ENCODE measurements at places on chromosomes 12 and 14. TPM values are rescaled to one million over a fixed set of nuclear protein-coding genes. Genes with fewer than 3 reads are reported as not detected.

GRCh38 chr12:84756961-84757360, 155.6 kb downstream of the SLC6A15 start:
- DNase-seq: no peak
- no peak overlapping the region for H3K27ac ChIP-seq
- H3K27me3 ChIP-seq: no peaks in the 10 kb centered on the region
- no peaks in the 10 kb centered on the region for H3K36me3 ChIP-seq
- peaks cover 8% of the 10 kb centered on the region for H3K4me1 ChIP-seq
- no peak overlapping the region for H3K4me3 ChIP-seq

- DNase-seq: no peak
- H3K36me3 ChIP-seq: no peaks in the 10 kb centered on the region
- peaks cover 33% of the 10 kb centered on the region for H3K4me1 ChIP-seq
- H3K27me3 ChIP-seq: no peaks in the 10 kb centered on the region
- no peak overlapping the region for H3K4me3 ChIP-seq
These were observed 49.5 kb upstream of the ATXN7L3B start for GRCh38 chr12:74488134-74488533.

GRCh38 chr12:6180268-6181051, 19.7 kb upstream of the CD9 start:
- DNase-seq: no peak
- no peaks in the 10 kb centered on the region for H3K4me1 ChIP-seq
- H3K36me3 ChIP-seq: no peaks in the 10 kb centered on the region
- no peak overlapping the region for H3K4me3 ChIP-seq
- no peak overlapping the region for H3K27ac ChIP-seq

- peaks cover 16% of the 10 kb centered on the region for H3K27me3 ChIP-seq
- no peak overlapping the region for H3K27ac ChIP-seq
- H3K4me3 ChIP-seq: no peak overlapping the region
- DNase-seq: peak; percentile 60
- no peaks in the 10 kb centered on the region for H3K4me1 ChIP-seq
These were observed 15.3 kb downstream of the SPIC start for GRCh38 chr12:101490286-101490920.

DNA sequence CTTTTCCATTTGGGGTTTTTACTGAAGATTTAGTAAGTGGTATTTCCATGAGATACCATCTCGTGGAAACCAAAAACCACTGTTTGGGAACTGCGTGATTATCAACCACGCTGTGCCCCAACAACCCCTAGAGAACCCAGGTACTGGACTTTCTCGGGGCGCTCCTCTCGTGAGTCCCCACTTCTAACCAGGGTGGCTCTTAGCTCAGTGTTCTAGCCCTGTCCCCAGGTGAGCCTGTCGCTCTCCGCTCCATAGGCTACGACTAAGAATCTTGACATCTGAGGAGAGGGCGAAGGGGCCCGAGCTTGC, 686 bp downstream of the MCRS1 start:
- H3K4me3 ChIP-seq: peak overlapping the region; percentile 96
- peak overlapping the region; percentile 94 for H3K27ac ChIP-seq
- DNase-seq: no peak
- peaks cover 17% of the 10 kb centered on the region for H3K4me1 ChIP-seq
- no peaks in the 10 kb centered on the region for H3K27me3 ChIP-seq

- no peak for DNase-seq
- H3K27ac ChIP-seq: no peak overlapping the region
- H3K4me1 ChIP-seq: no peaks in the 10 kb centered on the region
- H3K36me3 ChIP-seq: no peaks in the 10 kb centered on the region
These were observed 5.1 kb downstream of the PSMB11 start for GRCh38 chr14:23047034-23047634.

Gene FGD4
- 37.4 TPM for total RNA-seq

Gene MAP1LC3B2
- total RNA-seq: 0.91 TPM

GRCh38 chr12:105319691-105320209, 10.7 kb upstream of the C12orf75 start:
- H3K36me3 ChIP-seq: peaks cover 18% of the 10 kb centered on the region
- H3K27me3 ChIP-seq: no peaks in the 10 kb centered on the region
- peak overlapping the region; percentile 86 for H3K27ac ChIP-seq

Gene RIPK3
- 12.6 TPM for total RNA-seq

- H3K4me1 ChIP-seq: peaks cover 7% of the 10 kb centered on the region
- H3K36me3 ChIP-seq: no peaks in the 10 kb centered on the region
- no peaks in the 10 kb centered on the region for H3K27me3 ChIP-seq
- H3K27ac ChIP-seq: no peak overlapping the region
These were observed 22.8 kb upstream of the OASL start for GRCh38 chr12:121061831-121062230.

DNA sequence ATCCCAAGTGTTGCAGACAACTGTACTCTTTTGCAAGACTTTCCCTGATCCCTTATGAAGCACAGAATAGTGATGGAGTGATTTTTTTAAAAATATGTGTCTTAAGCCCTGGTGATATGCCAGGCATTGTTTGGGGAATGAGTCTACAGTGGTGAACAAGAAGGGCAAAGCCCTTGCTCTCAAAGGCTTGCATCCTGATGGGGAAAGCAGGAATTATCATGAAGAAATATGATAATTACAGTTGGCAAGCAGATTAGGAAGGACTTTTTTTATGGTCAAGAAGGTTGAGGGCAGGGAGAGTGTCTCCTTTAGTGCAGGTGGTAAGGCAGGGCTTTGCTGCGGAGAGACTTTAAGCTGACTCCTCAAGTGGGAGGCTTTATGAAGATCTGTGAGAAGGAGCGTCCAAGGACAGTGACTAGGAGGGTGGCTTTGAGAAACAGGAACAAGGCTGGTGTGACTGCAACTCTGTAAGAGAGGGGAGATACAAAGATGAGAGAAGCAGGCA, 100.2 kb downstream of the SYNE2 start:
- no peak overlapping the region for H3K4me3 ChIP-seq
- H3K27ac ChIP-seq: peak overlapping the region; percentile 8
- DNase-seq: no peak
- H3K4me1 ChIP-seq: no peaks in the 10 kb centered on the region

- no peak for DNase-seq
- peaks cover 10% of the 10 kb centered on the region for H3K27me3 ChIP-seq
- no peaks in the 10 kb centered on the region for H3K4me1 ChIP-seq
- H3K27ac ChIP-seq: no peak overlapping the region
- no peak overlapping the region for H3K4me3 ChIP-seq
These were observed 64.2 kb downstream of the LGR5 start for GRCh38 chr12:71503579-71504391.

DNA sequence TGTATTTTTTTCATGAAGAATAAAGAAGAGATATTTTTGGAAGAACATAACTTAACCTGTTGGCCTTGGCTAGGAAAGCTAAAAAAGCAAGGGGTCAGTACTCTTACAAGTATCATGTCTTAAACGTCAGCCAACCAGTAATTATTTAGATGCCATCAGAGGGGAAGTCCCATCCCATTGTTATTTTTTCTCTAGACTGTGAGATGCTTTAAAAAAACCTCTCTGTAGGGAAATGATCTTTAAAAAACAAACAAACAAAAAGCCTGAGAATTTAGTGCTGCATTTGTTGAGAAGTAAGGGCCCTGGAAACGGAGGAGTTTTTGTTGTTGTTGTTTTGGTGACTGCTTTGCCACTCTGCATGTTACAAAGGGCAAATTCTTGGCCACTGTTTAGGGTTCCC, 474.0 kb downstream of the ZFP36L1 start:
- no peak overlapping the region for H3K27ac ChIP-seq
- H3K27me3 ChIP-seq: no peaks in the 10 kb centered on the region
- H3K4me3 ChIP-seq: no peak overlapping the region
- H3K36me3 ChIP-seq: no peaks in the 10 kb centered on the region
- no peaks in the 10 kb centered on the region for H3K4me1 ChIP-seq

Gene MDGA2
- not detected for total RNA-seq

GRCh38 chr14:102913341-102914211, 8.9 kb upstream of the AMN start:
- H3K4me3 ChIP-seq: no peak overlapping the region
- no peak overlapping the region for H3K27ac ChIP-seq
- H3K4me1 ChIP-seq: no peaks in the 10 kb centered on the region
- no peak for DNase-seq

Gene CLEC4E
- not detected for total RNA-seq

GRCh38 chr14:76941544-76941943, 87.0 kb downstream of the IRF2BPL start:
- no peak overlapping the region for H3K4me3 ChIP-seq
- DNase-seq: no peak
- no peak overlapping the region for H3K27ac ChIP-seq
- no peaks in the 10 kb centered on the region for H3K36me3 ChIP-seq

- DNase-seq: no peak
- H3K4me1 ChIP-seq: peaks cover 15% of the 10 kb centered on the region
- no peak overlapping the region for H3K27ac ChIP-seq
- no peaks in the 10 kb centered on the region for H3K27me3 ChIP-seq
These were observed 4.8 kb upstream of the DGLUCY start for GRCh38 chr14:91108941-91109611.

DNA sequence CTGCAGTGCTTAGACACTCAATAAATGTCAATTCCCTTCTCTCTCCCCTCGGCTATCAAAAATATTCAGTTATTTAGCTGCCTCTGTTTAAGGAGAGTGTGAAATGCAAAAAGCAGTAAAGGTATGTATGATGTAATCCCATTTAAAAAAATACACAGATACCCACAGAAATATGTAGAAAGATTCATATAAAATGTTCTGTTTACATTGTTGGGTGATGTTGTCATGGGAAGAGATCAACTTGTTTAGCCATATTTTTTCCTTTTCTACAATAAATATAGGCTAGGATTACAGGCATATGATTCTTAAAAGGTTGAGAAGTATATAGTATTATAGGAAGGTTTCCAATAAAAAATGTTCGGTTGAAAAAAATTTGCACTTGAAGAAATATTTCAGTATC, 7.8 kb downstream of the PPP2R3C start:
- no peaks in the 10 kb centered on the region for H3K27me3 ChIP-seq
- peaks cover 24% of the 10 kb centered on the region for H3K36me3 ChIP-seq
- H3K27ac ChIP-seq: no peak overlapping the region
- no peak for DNase-seq
- H3K4me1 ChIP-seq: no peaks in the 10 kb centered on the region

DNA sequence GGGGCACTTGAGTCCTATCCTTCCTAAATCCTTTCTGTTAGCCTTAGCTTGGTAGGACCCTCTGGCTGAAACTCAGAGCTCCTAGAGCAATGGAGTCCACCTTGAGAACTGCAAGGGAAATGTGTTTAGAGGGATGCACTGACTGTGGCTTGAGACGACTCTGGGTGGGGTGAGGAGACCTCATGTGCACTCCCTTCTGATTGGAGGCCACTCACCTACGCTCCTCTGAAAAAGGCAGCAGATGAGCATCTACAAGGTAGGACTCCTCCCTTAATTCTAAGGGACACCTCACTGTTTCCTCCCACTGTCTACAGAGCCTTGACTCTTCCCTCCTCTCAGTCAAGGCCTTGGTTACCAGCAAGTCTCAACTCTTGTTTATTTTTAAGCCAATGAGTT, 1.0 kb downstream of the MAP3K12 start:
- H3K4me1 ChIP-seq: peaks cover 40% of the 10 kb centered on the region
- H3K36me3 ChIP-seq: peaks cover 44% of the 10 kb centered on the region
- peak overlapping the region; percentile 76 for H3K4me3 ChIP-seq
- no peak for DNase-seq

DNA sequence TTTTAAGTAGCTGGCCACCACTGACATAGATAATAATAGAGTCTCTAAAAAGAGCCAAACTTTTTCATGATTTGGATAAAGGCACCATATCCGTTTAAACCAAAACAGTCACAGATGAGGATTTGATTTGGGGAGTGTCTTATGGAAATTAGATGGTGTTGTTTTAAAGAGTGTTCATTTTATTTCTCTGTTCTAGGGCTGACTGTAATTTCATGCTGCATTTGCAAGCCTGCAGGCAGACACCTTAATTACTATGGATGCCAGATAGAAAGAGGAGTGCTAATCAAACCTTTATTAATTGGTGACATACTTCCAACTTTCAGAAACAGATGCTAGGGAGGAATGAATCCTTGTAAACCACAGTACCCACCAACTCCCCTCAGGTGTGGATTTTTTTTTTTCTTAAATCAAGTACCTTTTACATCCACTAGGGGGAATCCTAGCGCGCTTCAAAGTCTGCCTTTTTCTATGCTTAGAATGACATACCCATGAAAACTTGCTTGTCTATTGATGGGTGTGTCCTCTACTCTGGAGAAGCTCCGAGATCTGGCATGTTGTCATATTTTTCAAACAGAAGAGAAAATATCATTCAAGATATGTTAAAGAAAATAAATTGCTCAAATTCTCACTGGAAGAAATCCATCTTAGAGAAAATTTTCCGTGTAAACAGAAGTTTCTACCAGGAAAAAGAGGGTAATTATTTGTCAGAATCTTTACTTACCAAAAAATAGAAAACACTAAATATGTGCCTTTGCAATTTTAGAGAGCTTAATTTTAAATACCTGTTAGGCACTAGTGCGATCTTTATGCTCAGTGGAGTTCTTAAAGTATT, 14.2 kb upstream of the PLXNC1 start:
- peak; percentile 36 for DNase-seq
- peaks cover 68% of the 10 kb centered on the region for H3K27me3 ChIP-seq
- no peaks in the 10 kb centered on the region for H3K4me1 ChIP-seq
- no peak overlapping the region for H3K4me3 ChIP-seq

- peak overlapping the region; percentile 37 for H3K27ac ChIP-seq
- DNase-seq: no peak
- H3K4me1 ChIP-seq: peaks cover 21% of the 10 kb centered on the region
- peaks cover 61% of the 10 kb centered on the region for H3K36me3 ChIP-seq
- H3K27me3 ChIP-seq: no peaks in the 10 kb centered on the region
- no peak overlapping the region for H3K4me3 ChIP-seq
These were observed 8.1 kb downstream of the PNP start for GRCh38 chr14:20477211-20477876.

DNA sequence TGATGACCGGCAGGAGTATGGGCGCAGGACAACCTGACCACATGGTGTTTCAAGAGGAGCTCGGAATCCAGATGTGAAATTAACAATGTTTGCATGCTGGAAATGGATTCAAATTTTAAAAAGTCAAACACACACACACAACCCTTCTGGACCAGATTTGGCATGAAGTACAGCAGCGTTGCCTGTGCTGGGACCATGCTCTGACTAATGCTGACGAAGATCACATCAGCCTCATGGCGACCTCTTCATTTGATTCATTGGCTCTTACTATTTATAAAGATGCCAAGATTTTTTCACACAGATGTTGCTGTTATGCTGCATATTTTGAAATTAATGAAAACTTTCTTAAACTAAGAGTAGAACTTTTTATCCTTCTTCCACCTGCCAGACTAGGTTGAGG, 926.6 kb upstream of the TMEM132C start:
- no peaks in the 10 kb centered on the region for H3K27me3 ChIP-seq
- no peaks in the 10 kb centered on the region for H3K4me1 ChIP-seq
- no peak overlapping the region for H3K4me3 ChIP-seq

GRCh38 chr14:73903028-73903427, 16.4 kb downstream of the ZNF410 start:
- no peak for DNase-seq
- peaks cover 25% of the 10 kb centered on the region for H3K36me3 ChIP-seq
- no peak overlapping the region for H3K4me3 ChIP-seq
- H3K27me3 ChIP-seq: no peaks in the 10 kb centered on the region

GRCh38 chr14:44162197-44162596, 344.9 kb downstream of the FSCB start:
- H3K4me3 ChIP-seq: no peak overlapping the region
- H3K4me1 ChIP-seq: no peaks in the 10 kb centered on the region
- H3K27ac ChIP-seq: no peak overlapping the region
